Hindlimb muscle (tissue), 1 donor: ENCODE measurements at places on chromosomes 7 and 10. TPM values are rescaled to one million over a fixed set of nuclear protein-coding genes. Genes with fewer than 3 reads are reported as not detected.

- no peak for DNase-seq
Measured at GRCh38 chr10:28075424-28075823, 76.5 kb upstream of the ODAD2 start.

Gene GLI3
- polyA plus RNA-seq, result 13.6 TPM

Gene ASIC3
- 4.2 TPM for polyA plus RNA-seq

GRCh38 chr10:86936661-86937501 lies 20.5 kb downstream of the MMRN2 start:
- DNase-seq, result no peak

DNA sequence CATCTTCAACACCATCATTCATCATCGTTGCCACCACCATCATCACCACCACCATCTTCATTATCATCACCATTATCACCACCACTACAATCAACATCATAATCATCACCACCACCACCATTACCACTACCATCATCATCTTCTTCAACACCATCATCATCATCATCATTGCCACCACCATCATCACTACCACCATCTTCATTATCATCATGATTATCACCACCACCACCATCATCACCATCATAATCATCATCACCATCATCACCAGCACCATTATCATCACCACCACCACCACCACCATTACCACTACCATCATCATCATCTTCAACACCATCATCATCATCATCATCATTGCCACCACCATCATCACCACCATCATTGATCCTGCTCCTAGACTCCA lies 112.7 kb downstream of the OAT start:
- DNase-seq, result no peak

GRCh38 chr10:63142136-63142535 lies 9.0 kb downstream of the NRBF2 start:
- no peak for DNase-seq
